ENCODE measurements at places on chromosomes 3 and 15.

- DNase-seq, result no peak
These were observed 55.7 kb upstream of the PSMD6 start for GRCh38 chr3:64078966-64079365.

GRCh38 chr3:81170298-81170697, 591.1 kb downstream of the GBE1 start:
- DNase-seq, result no peak

DNA sequence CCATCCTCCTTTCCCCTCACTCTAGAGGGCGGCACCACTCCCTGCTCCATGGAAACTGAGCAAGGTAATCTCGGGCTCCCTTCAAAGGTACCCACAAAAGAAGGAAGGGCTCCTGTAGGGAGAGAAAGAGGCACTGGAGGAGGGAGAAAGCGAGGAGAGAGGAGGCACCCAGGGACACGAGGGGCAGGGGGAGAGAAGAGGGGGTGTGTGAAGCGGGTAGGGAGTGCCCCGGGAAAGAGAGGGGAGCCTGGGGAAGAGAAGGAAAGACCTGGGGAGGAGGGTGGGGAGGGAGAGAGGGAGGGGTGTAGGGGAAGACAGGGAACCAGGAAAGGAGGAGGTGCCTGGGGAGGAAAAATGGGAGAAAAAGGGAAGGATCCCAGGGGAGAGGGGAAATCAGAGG, 523 bp downstream of the VILL start:
- DNase-seq, result no peak

- DNase-seq, result no peak
These were observed 498 bp downstream of the PDE12 start for GRCh38 chr3:57556459-57557084.

- DNase-seq, result no peak
These were observed 24.3 kb downstream of the LRRC2 start for GRCh38 chr3:46541835-46542234.

GRCh38 chr3:151460774-151461450, at the start of gene IGSF10:
Gene IGSF10 (minus strand): TSS chr3:151461061. CDS start chr3:151458709, 2,352 bp downstream.
- no peak for DNase-seq
